NCI-H226 (cell line): ENCODE measurements at places on chromosomes 13 and 19.

GRCh38 chr13:34345258-34345965 is 527.5 kb downstream of the RFC3 start:
- no peak for DNase-seq

DNA sequence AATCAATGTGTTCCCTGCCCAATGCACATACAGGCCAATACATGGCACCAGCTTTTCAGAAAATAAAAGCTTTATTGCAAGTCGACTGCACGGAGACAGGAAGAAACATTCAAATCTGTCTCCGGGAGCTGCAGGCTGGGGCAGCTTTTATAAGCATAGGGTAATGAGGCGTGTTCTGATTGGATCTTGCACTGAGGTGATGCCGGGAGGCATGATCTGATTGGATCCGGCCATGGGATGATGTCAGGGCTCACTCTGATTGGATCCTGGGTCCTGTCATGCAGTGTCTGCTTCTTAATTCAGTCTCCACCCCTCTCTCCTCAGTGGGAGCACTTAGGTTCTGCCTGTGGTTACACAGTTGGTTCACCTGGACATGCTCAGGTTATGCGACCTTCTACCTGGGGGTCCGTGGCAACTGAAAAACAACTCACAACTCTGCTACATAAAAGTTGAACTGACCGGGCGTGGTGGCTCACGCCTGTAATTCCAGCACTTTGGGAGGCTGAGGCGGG is 11.8 kb upstream of the FBN3 start:
- peak; percentile 62 for DNase-seq

DNA sequence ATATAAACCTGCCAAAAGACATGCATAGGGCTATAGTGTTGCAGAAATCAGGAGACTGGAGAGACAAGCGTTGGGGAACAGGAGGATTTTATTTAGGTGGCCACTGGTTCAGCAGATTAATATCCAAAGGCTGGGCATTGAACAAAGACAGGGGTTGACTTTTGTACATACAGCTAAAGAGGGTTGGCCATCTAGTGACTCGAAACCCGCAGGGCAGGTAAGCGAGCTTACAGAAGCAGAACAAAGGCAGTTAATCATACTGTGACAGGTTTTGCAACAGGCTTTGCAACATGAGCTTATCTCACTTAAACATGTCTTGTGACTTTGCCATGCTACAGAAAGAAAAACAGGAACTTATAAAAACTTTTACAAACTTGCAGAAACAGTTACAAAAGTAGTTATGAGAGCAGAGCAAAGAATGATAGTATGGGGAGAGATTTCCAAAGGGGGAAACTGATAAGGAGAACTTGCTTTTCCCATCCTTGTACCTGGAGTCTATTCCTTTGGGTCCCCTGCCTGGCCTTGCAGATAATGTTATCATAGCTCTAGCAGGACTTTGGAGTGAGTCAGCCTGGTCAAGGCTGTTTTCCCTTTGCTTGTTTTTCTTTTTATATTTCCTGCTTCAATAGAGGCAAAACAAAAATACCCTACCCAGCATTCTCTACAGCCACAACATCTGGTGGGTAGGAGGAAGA is 234.2 kb downstream of the PCDH17 start:
- no peak for DNase-seq

DNA sequence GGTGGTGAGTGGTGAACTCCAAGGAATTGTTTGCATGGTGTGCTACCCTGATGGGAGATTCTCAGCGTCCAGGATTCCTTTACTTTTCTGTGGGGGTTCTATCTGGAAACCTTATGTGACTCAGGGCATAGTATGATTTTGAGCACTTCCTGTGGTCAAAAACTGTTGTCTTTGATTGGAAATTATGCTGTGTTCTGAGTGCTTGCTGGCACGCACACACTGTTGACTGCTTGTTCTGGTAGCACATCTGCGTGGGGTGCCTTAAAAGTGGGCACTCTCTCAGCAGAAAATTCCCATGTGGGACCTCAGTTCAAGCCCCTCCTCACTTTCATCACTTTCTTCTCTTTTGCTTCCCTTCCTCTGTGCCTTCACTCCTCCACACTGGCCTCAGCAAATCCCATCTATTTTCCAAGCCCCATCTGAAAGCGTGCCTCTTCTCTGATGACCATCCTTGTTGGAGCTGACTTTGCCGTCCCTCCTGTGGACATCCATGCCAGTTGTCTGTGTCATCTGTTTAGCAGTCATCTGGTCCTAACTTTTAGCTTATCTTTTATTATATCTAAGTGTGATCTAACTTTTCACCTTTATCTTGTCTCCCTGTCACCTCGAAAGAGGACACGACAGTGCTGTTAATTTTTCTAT is 56.4 kb upstream of the NPAS1 start:
- peak; percentile 82 for DNase-seq

- no peak for DNase-seq
Measured at GRCh38 chr19:16944626-16945363, 56.0 kb downstream of the F2RL3 start.

DNA sequence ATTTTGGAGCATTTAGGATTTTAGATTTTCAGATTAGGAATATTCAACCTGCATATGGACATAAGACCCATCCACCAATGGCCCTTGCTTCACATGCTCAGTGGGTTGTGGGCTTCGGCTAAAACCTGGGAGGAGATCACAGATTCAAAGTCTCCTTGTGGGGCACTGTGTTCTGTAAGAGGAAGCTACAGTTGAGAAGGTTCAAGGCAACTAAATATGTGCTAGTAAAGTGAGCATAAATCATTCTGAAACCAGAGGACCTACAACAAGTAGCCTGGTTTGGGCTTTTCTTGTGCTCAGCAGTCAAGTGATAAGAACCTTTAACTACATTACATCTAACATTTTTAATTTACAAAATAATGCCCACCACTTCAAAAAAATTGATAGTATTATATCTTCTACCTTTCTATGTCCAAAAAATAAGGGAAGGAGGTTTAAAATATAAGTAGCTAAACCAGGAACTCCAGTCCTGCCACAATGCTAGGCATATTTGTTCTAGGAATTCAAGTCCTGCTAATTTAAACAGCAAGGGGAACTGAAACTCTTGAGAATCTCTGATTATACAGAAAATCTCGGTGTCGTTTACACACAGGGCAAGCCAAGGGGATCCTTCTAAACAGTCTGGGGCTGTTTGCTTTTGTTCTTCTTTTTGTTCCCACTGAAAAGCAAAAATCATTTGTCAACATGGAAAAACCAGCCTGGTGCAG is 36.6 kb downstream of the FOXO1 start:
- DNase-seq: no peak

DNA sequence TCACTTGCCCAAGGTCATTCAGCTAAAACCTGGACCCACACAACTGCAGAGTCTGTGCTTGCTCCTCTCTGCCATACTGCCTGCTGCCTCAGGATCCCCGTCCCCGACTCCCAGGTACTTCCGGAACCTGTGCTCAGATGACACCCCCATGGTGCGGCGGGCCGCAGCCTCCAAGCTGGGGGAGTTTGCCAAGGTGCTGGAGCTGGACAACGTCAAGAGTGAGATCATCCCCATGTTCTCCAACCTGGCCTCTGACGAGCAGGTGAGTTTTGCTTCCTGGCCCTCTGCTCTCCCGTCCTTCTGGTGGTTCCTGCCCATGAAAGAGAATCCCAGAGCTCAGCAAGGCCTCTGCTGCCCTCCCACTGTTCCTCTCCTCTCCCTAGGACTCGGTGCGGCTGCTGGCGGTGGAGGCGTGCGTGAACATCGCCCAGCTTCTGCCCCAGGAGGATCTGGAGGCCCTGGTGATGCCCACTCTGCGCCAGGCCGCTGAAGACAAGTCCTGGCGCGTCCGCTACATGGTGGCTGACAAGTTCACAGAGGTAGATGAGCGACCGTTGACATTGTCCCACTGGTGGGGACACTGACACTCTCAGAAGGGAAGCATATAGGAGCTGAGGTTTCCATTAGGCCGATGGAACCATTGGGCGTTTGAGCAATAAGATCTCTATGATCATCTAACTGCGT is 22.9 kb downstream of the PPP2R1A start:
- DNase-seq: no peak

DNA sequence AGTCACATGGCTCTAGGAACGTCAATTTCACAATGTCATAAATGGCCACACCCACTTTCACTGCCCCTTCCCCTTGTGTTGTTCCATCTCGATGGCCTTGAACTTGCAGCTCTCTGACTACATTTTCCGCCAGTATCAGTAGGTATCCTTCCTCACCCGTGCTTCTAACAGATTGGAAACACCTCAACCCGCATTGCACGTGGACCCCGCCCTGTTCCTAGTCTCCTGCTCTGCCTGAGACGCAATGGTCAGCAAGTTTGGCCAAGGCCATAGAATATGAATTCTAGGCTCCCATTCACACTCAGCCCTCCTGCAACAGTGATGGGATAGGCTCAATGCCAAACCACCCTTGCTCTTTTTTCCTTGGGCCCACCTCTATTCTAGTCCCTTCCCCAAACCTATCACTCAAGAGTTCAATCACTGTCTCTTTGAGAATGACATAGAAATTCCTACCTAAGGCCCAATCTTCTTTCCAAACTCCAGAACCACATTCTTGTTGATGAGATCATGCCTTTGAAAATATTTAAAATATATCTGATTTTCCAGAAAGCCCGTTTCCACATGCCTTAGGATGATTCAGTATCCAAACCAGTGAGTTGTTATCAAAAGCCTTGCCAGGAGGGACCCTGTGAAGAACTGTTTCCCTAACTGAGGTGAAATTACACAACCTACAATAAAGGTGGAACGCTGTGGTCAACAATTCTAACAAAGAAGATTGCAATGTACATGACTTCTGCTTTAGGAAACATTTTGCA is 334.6 kb downstream of the MYO16 start:
- peak; percentile 96 for DNase-seq

DNA sequence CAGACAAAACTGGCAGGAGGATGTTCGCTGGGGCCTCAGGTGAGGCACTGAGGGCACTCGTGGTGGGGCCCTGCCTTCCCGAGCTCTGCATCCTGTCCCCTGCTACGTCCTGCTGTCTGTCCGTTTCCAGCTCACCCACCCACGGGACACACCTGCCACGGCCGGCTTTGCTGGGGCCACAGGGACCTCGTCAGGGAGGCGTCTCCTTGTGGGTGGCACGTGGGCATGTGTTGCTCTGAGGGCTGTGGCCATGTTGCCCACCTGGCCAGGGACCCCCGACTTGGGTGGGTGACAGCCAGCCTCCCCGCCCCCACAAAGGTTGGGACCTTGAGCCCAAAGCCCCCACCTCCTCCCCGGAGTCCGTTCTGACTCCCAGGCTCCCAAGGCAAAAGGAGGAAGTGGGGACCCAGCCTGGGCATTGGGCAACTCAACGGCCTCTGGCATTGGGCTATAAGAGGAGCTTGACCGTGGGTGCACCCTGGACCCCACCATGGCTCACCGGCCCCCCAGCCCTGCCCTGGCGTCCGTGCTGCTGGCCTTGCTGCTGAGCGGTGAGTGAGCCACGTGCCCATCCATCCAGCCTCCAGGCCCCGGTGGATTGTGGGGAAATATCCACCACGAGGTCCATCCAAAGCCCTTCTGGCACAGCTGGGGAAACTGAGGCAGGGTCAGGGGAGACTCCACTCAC is at the start of gene PRTN3:
Gene PRTN3, plus strand, starts transcription at position 481 of the 688 bp plus-strand sequence. Its CDS starts 10 bp downstream, at position 491.
- DNase-seq: no peak

DNA sequence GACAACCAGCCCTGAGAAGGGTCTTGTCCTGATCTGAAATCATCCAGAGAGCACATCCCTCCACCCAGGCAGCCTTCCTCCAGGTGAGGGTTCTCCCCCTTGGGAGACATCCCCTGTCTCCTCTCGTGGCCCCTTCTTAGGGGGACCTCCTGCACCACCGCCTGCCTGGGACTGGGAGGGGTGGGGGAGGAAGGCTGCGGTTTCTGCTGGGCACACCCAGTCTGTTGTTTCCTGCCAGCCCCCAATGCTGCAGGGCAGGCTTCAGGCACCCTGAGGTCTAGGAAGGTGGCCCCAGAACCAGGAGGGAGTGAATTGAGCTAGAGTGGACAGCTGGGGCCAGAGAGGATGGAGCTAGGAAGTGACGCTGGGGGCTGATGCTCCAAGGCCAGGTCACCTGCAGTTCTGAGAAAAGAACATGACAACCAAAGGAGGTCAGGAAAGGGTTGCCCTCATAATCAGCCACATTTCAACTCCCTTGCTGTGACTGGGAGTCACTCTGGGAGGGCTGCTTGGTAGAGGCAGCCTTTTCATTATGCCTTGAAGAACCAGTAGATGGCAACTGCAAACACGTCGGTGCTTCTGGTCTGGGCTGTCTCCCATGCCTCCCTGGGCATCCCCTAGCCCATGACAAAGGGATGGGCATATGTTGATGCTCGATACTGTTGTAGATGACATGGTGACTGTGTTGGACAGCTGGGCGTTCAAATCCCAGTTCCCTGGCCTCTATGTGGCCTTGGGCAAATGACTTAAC is 1.4 kb downstream of the ARHGEF18 start:
- no peak for DNase-seq

GRCh38 chr13:22076658-22077057 is 405.8 kb downstream of the FGF9 start:
- DNase-seq: no peak
